ENCODE measurements at places on chromosomes 3 and 15.

DNA sequence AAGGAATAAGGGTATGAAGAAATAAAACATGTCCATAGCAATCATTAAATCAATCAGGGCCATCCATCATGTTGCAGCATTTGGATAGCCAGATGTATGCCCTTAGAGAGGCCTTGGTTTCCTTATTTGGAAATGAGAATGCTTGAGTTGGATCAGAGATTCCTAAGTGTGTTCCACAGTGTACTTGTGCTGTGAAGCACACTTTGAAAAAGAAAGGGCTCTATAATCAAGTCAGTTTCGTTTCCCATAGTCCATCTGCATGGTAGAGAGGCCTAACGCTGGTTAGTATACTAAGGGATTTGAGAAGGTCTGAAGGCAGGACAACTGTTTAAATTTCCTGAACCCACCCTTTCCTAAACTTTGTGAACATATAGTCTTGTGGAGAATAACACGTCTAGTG, 30.9 kb downstream of the RBMS3 start:
- no peak for DNase-seq

DNA sequence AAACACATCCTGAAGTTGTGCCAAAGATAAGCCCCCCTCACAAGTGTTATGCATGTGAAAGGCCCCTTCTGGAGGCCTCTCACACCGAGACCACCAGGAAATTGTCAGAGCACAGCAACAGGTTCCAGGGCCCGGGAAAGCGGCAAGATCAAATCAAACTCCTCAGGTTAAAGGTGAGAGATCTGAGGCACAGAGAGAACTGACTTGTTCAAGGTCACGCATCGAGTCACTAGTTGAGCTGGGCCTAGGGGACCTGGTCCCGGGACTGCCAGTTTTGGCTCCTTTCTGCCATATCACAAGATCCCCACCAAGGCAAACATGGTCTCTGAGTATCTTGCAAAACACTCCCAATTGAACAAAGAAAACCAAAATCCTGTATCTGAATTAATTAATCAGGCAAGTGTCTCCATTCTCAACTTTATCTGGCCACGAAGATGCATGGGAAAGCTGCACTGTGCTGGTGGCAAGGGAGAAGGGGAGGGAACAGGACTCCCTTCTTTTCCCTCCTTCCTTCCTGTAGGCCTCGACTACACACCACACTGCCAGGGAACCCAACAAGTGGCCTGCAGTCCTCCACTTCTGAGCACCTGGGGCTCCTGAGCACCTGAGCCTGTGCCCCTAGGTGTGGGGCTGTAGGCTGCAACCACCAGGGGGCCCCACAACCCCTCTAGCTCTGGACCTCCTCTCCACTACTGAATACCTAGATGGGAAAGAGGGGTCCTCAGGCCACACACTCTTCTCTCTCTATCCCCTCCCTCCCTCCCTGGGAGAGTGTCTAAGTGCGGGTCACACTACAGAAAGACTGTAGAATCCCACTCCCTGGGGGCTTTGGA, 37.3 kb downstream of the ANP32A start:
- peak; percentile 68 for DNase-seq

DNA sequence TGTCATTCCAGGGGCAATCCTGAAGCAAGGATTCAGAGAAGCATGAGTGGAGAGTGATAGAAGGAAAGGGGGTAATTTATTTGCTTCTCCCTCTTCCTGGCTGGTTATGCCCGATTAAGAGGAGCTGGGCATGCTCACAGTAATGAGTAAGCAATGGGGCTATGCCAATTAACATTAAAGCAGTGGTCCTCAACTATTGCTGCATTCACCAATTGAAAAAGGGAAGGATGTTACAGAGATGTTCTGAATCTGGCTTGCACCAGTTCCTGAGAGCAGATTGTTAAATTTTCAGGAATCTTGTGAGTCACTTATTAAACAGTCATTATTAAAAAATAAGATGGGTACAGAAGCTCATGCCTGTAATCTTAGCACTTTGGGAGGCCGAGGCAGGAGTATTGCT, 85.9 kb upstream of the ZBTB20 start:
- DNase-seq = no peak

DNA sequence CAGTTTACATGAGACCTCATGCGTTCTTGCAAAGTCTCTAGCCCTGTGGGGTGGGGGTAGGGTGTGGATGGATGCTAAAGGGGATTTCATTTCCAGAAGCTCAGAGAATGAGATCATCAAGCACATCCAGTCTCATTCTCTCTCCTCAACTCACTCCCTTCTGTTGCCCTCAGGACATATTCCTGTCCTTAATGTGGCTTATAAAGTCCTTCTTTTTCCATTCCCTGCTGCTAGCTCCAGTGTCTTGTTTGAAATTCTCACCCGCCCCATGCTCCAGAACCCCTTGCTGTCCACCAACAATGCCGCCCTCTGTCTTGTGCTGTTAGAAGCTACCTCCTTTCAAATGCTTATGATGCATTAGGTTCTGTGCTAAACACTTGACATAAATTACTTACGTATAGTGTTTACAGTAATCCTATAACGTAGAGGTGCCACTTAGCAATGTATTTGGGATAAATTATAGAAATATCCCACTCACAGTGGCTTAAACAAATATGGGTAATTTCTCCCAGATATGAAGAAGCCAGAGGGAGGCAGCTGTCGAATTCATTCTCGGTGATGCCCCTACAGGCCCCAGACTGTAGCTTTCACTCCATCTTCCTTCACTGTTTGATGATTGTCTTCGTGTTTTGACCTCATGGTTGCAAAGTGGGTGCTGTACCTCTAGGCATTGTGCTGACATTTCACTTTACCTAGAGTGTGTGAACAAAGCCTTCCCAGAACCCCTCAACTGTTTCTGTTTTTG, 273.1 kb upstream of the TBL1XR1 start:
- DNase-seq = no peak

GRCh38 chr3:22475665-22476240, 724.7 kb upstream of the ZNF385D start:
- no peak for DNase-seq
